ENCODE measurements at places on chromosomes 7 and 10.

DNA sequence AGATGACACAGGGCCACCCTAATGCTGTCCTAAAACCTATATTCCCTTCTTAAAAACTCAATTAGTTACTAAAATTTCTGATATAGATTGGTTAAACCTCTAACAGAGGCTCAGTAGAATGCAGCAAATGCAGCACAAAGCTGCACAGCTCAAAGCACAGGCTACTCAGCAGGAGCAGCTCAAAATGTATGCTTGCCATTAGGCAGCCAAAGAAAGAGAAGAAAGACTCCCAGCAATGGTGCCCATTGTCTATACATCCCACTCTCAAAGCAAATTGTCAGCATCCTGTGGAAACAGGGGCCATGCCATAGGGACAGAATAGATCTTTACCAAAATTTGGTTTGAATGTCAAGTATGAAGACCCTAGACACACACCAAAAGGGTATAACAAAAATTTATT is 73.5 kb downstream of the TFPI2 start:
- DNase-seq: no peak

- peak; percentile 54 for DNase-seq
Observed at GRCh38 chr7:1883031-1883761, 213.1 kb downstream of the ELFN1 start.

DNA sequence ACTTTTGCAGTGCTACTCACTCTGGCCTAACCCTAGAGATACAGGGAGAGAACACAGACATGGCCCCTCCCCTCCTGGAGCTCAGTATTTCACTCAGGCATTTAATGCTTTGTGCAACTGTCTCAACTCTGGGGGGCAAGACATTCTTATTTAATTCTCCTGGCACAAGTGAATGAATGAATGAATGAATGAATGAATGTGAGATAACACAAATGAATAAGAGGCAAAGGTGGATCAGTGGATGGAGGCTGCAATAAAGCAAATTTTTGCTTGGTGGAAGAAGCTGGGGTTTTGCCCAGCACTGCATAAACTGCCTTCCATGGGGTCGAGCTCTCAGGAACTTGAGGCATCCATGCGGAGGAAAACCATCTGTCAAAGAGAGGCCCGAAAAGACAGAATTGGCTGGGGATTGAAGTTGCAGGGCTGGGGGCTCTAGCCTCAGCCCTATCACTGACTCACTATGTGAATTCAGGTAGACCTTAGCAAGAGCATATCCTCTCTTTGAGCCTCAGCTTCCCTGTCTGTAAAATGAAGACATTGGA is 441.4 kb upstream of the ZMIZ1 start:
- DNase-seq: no peak

DNA sequence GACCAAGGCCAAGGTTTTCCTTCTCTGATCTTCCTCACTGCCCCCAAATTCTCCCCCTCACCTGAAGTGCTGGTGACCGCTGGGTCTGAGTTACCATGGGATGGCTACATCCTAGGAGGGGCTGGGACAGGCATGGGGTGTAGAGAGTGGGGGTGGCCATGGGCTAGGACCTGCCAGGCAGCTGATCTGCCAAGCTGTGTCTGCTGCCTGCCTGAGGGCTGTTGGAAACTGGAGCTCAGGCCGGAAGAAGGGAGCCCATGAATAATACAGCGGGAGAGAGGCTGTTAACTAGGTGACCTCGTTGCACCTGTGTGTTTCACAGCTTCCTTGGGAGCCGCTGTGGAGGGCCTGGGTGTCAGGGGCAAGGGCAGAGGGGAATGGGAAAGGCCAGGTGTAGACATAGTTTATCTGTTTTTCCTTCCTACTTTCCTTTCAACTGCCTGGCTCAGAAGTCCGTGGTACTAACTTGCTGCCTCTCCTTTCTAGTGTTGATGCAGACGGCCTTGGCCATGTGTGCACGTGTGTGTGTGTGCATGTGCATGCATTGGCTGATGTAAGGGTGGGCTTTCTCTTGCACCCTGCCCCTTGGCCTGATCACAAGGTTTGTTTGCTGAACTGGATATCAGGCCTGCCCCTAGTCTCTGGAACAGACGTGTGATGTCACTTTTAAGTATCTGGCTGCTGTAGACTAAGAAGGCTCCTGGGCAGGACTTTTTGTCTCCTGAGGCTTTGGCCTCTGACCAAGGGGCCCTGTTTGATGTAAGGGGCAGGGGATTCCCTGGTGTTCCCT is 11.9 kb downstream of the CDH23 start:
- no peak for DNase-seq

DNA sequence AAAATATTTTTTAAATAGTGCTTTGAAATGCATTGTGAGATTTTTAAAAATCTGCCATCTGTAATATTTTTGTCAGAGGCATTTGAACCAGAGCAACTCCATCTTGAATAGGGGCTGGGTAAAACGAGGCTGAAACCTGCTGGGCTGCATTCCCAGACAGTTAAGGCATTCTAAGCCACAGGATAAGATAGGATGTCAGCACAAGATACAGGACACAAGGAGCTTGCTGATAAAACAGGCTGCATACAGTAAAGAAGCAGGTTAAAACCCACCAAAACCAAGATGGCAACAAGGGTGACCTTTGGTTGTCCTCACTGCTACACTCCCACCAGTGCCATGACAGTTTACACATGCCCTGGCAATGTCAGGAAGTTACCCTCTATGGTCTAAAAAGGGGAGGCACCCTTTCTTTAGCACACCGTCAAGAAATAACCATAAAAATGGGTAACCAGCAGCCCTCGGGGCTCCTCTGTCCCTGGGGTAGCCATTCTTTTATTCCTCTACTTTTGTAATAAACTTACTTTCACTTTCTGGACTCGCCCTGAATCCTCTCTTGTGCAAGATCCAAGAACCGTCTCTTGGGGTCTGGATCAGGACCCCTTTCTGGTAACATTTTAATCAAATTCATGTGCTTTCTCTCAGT is 273.7 kb downstream of the SEMA3D start:
- DNase-seq: no peak

GRCh38 chr7:98078197-98078870 is 28.3 kb upstream of the LMTK2 start:
- DNase-seq: no peak

DNA sequence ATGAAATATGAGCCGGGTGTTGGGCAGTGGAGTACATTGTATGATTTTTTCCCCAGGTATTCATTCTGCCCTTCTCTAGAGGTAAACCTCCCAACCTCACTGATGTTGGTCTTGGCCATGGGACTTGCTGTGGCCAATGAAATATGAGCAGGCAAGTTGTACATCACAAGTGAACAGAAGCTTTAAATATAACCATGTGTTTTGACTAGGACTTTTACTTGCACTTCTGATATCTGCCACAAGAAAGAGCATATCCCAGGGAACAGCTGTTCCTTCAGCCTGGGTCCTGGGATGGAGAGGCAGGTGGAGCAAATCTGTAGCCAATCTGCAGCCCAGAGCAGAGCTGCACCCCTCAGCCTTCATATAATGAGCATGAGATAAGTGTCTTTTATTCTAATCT is 109.8 kb upstream of the PALS2 start:
- no peak for DNase-seq

DNA sequence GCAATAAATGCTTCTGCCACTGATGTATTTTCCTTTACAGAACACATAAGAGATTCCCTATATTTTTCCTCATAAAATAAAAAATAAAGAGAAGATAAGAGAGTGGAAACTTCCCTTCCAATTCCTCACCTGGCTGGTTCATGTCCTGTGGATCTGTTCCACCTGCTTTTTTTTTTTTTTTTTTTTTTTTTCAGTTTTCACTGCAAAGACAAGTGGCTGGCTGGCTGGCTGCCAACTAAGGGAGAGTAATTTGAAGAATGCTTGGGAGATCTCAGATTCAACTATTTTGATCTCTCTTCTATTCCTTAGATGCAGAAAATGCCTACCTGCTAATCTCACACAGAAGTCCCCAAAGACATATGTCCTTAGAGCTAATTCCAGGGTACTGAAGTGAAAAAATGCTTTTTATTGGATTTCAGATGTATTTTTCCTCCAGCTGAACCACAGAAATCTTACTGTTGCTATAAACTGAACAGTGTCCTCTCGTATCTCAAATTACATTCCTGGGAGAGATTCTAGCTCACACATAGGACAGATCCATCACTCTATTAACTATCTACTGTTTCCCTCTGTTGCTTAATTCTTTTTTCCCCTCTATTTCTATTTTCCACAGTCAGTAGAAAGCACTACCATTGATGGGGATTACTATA is 120.8 kb downstream of the NRCAM start:
- DNase-seq: no peak

- DNase-seq: no peak
Observed at GRCh38 chr7:131328377-131329175, 900 bp downstream of the MKLN1 start.

DNA sequence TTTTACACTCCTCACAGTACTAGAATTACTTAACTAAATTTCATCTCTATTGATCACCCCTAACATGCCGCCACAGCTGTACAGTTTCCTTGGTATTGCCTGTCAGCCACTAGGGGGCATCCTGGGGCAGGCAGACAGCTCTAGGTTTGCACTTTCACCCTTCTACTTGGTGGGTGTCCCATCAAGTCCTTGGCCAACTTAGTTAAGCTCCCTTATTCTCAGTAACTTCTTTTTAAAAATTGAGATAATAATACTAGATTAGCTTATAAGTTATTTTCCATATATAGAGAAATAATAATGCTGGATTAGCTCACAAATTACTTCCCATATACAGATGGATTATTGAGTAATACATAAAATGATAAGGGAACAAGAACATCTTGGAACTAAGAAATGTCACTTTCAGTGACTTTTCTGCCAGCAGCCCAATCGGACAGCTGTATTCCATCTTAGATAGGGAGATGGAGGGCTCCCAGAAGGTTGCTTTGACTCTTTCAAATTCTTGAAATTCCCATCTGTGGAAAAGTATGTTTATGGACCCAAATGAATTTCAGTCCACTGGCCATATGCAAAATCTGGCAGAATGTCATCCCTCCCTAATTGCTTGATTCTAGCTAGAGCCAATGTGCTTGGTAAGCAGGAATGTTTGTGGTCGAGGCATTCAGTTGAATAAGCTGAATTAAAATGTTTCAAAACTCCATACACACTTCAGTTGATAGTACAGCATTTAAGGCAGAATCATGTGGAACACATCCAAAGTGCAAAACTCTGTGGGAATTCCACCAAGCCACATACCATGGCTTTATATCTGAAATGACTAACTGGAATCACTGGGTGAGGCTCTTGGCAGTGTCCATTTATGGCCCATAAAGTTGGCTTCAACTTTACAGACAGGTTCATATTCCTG is 309.7 kb downstream of the CSTF2T start:
- DNase-seq: no peak

- DNase-seq: no peak
Observed at GRCh38 chr10:90579602-90580242, 278.1 kb downstream of the HTR7 start.

- no peak for DNase-seq
Observed at GRCh38 chr10:4504550-4504949, 321.5 kb upstream of the AKR1E2 start.

Measured in Right ventricle myocardium inferior (tissue), 1 donor.